Neural progenitor cell (in vitro differentiated cells): ENCODE measurements at places on chromosomes 6 and 20. TPM values are rescaled to one million over a fixed set of nuclear protein-coding genes. Genes with fewer than 3 reads are reported as not detected.

Gene CCN5
- not detected in 2 replicates for total RNA-seq

Gene EFCAB8
- total RNA-seq, result not detected in 2 replicates

Gene NEURL2
- total RNA-seq, result 0.24 and 1.2 TPM in 2 replicates

Gene GSTA2
- total RNA-seq, result not detected in 2 replicates

Gene ATAT1
- 17.9 and 18.7 TPM in 2 replicates for total RNA-seq

Gene HTR1E
- total RNA-seq, result not detected in 2 replicates

Gene KIF13A
- total RNA-seq, result 26.0 and 29.0 TPM in 2 replicates

- no peaks in the 10 kb centered on the region for H3K36me3 ChIP-seq
- no peak overlapping the region for H3K4me3 ChIP-seq
- no peaks in the 10 kb centered on the region for H3K27me3 ChIP-seq
Measured at GRCh38 chr6:79438030-79438429, 99.2 kb downstream of the LCA5 start.

DNA sequence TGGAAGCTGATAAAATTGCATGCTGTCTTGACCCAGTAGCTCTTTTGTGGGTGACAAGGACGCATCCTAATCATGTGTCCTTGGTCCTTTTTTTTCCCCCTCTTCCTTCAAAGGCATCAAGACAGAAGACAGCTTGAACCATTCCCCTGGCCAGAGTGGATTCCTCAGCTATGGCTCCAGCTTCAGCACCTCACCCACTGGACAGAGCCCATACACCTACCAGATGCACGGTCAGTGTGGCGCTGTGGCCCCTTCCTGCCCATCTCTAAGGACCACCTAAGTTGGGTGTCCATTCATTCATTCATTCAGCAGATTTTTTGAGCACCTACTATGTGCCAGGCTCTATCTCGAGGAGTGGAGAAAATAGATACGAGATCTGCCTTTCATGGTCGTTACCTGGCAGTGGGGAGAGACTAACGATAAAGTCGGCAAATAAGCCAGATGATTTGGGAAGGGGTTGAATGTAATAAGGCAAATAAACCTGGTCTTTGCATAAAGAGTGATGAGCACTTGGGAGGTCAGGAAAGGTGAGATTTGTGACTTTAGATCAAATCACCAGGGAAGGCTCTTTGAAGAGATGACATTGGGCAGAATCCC is 121.5 kb downstream of the EYA2 start:
- no peak overlapping the region for H3K4me3 ChIP-seq
- H3K27ac ChIP-seq, result no peak overlapping the region
- no peaks in the 10 kb centered on the region for H3K36me3 ChIP-seq
- H3K27me3 ChIP-seq, result no peaks in the 10 kb centered on the region
- DNase-seq, result peak; percentile 45

- peaks cover 15% of the 10 kb centered on the region for H3K27me3 ChIP-seq
- no peak overlapping the region for H3K4me3 ChIP-seq
- H3K27ac ChIP-seq, result no peak overlapping the region
- no peaks in the 10 kb centered on the region for H3K36me3 ChIP-seq
Measured at GRCh38 chr20:33147299-33147698, 20.7 kb upstream of the BPIFA2 start.

DNA sequence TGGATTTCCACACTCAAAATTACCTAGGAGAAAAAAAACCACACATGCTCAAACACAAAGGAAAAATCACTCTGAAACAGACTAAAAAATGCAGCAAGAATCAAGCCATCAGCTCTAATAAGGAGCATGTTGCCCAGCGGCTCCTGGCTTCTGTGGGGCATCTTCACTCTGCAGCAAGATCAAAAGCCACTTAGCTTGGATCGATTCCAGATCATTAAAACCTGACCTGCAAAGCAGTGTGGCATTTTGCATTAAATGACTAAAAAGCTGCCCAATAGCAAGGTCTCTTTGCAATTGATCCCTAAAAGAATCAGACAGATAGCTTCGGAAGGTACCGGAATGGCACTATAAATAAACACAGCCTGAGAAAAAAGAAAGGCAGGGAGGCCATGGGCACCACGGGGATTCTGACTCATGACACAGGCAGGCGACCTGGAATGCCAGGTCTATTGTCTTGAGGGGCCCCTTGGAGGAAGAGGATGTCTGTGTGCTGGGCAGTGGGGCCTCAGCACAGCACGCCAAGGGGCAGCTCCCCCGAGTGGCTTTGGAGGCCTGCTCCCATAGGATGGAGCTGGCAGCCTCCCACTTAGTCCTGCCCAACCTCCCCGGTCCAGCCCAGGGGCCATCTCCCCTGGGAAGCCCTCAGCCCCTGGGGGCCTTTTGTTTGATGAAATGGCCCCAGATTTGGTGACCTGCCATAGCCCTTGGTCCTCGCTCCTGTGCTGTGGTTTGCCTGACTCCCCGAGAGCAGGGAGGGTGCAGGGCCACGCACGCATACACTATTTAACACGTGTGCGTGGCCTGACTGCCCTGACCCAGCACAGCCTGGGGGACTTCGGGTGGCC is 7.6 kb downstream of the LEMD2 start:
- H3K27me3 ChIP-seq, result no peaks in the 10 kb centered on the region
- peak; percentile 84 for DNase-seq
- H3K36me3 ChIP-seq, result no peaks in the 10 kb centered on the region
- H3K4me1 ChIP-seq, result peaks cover 45% of the 10 kb centered on the region
- H3K4me3 ChIP-seq, result no peak overlapping the region

- DNase-seq, result no peak
- H3K4me1 ChIP-seq, result peaks cover 10% of the 10 kb centered on the region
- H3K27ac ChIP-seq, result no peak overlapping the region
Measured at GRCh38 chr20:44357020-44357419, 1.5 kb downstream of the HNF4A start.

- DNase-seq, result no peak
- no peak overlapping the region for H3K27ac ChIP-seq
- H3K4me1 ChIP-seq, result no peaks in the 10 kb centered on the region
- no peaks in the 10 kb centered on the region for H3K27me3 ChIP-seq
- no peaks in the 10 kb centered on the region for H3K36me3 ChIP-seq
Measured at GRCh38 chr6:101352316-101352715, 41.2 kb upstream of the GRIK2 start.

- no peak overlapping the region for H3K27ac ChIP-seq
- no peaks in the 10 kb centered on the region for H3K36me3 ChIP-seq
- DNase-seq, result peak; percentile 50
Measured at GRCh38 chr20:47535088-47535487, 33.4 kb downstream of the NCOA3 start.

DNA sequence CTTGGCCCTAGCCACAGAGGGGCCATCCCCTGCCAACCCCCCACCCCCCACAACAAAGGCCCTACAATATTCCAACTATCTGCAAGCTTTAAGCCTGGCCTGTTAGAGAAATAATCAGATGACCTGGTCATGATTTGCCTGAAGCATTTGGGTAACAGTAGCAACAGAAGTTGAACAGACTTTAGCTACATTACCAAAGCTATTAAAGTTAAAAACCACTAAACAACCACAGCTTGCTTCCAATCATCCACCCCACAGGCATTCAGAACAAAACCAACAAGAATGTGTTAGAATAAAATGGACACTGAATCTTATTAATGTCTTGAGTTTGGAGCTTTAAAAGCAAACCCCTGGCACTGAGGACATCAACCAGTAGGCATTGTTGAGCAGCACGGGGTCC is 250.9 kb downstream of the LRFN2 start:
- no peak for DNase-seq
- no peaks in the 10 kb centered on the region for H3K27me3 ChIP-seq
- no peak overlapping the region for H3K27ac ChIP-seq
- no peak overlapping the region for H3K4me3 ChIP-seq
- H3K4me1 ChIP-seq, result peaks cover 14% of the 10 kb centered on the region

DNA sequence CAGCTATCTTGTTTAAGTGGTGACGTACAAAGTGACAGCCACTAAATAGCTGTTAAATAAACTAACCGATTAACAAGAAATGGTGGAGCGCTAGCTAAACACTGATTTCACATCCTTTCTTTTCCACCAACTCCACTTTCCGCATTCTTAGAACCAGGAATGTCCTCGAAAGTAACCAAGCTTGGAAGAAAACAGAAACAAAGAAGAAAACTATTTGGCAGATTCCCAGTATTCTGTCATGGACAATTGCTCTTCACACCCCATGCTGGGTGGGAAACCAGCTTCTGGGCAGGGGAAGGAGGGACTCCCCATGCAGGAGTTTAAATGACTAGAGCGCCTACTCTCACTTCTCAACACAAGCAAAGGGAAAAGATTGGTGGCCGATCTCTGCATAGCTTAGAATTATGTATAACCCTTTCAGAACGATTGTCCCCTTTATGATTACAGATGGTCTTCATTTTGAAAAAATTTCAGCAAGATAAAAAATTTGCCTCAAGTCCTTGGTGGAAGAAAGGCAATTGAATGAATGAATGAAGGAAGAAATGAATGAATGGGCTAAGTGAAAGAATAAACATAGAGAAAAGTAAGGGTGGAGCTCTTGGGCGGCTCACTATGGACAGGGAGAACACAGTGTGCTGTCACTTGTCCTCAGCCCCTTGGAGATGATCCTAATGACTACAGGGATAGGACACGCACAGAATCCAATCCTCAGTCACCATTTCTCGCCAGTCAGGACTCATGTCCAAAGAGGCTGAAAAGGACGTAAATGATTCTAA is 148.7 kb upstream of the NEDD9 start:
- no peak overlapping the region for H3K4me3 ChIP-seq
- H3K27me3 ChIP-seq, result no peaks in the 10 kb centered on the region
- H3K36me3 ChIP-seq, result no peaks in the 10 kb centered on the region
- DNase-seq, result peak; percentile 11
- peaks cover 9% of the 10 kb centered on the region for H3K4me1 ChIP-seq

DNA sequence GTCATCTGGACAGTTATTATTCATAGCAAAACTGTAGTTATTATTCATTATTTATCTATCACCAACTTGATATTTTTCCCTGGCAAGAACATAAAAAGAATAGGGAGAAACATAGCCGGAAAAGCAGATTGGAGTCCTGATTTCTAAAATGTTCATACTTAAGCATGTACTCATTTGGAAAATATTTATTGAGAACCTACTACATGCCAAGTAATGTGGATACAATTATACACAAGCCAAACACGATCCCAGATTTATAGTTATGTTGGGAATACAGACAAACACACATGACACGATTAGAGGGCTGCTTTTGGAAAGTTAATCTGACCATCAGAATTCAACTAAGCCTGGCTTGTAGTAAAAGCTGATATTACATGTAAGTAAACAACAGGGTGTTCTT is 30.7 kb downstream of the ARHGAP18 start:
- no peak overlapping the region for H3K27ac ChIP-seq
- no peaks in the 10 kb centered on the region for H3K36me3 ChIP-seq
- no peaks in the 10 kb centered on the region for H3K27me3 ChIP-seq
- H3K4me3 ChIP-seq, result no peak overlapping the region
- no peak for DNase-seq

DNA sequence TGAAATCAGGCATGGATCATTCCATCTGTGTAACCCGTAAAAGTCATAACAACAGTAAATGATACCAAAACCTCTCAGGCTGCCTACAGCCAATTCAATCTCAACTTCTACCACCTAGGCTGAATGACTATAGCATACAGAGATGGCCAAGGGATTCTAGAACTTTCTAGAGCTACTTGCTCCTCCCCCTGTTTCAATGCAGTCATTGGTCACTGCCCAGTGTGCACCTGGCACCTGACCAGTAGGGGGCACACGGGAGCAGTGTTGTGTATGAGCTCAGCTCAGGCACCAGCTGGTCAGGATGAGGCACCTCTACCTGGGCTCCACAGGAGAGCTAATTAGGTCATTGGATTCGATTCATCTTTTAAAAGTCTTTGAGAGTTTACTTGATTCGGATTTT is 86.2 kb downstream of the PLEKHG1 start:
- H3K4me1 ChIP-seq, result peaks cover 14% of the 10 kb centered on the region
- peak; percentile 48 for DNase-seq

DNA sequence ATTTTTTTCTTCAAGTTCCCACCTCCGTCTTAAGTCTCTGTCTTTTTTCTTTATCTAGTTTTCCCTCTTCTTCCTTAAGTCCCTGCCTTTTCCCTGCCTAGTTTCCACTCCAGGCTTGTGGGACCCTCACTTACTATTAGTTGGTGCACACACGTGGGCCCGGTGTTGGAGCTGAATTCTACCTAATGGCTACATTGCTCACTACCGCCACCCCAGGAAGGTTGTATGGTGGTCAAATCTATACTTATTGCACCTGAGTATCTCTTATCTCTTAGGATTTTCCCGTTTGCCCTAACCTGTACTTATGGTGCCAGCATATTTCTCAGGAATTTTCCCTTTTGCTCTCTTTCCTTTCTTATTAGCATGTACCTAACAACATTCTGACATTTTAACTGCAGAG is 692.8 kb downstream of the EPM2A start:
- H3K27ac ChIP-seq, result no peak overlapping the region
- H3K27me3 ChIP-seq, result no peaks in the 10 kb centered on the region
- no peak overlapping the region for H3K4me3 ChIP-seq
- H3K36me3 ChIP-seq, result no peaks in the 10 kb centered on the region
- no peak for DNase-seq

DNA sequence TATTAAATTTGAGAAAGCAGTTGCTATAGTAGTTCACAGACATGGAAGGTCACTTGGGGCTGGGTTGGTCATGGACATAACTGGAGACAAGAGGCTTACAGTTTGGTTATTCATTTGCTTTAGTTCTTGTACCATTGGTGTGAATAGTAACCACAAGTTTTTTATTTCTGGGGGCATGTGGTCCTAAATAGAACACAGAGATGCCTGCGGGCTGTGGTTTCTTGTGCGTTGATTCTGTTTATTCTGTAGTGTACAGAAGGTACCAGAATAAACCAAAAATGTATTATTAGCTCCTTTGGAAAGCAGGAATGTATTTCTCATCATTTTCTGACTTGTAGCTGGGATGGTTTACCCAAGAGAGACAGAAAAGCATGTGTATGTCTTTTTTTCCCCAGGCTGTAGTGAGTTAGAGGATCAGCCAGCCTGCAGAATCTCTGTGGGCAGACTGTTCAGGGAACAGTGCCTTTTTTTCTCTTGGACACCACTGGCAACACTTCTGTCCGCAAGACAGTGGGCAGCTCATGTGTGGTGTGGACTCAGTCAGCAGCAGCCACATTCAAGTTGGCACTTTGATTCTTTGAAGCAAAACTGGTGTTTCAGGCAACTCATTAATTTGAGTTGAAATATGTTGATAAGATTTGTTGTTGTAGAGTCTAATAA is 122.1 kb downstream of the LRRC1 start:
- no peak for DNase-seq
- H3K4me3 ChIP-seq, result no peak overlapping the region
- H3K27ac ChIP-seq, result no peak overlapping the region
- H3K4me1 ChIP-seq, result no peaks in the 10 kb centered on the region

DNA sequence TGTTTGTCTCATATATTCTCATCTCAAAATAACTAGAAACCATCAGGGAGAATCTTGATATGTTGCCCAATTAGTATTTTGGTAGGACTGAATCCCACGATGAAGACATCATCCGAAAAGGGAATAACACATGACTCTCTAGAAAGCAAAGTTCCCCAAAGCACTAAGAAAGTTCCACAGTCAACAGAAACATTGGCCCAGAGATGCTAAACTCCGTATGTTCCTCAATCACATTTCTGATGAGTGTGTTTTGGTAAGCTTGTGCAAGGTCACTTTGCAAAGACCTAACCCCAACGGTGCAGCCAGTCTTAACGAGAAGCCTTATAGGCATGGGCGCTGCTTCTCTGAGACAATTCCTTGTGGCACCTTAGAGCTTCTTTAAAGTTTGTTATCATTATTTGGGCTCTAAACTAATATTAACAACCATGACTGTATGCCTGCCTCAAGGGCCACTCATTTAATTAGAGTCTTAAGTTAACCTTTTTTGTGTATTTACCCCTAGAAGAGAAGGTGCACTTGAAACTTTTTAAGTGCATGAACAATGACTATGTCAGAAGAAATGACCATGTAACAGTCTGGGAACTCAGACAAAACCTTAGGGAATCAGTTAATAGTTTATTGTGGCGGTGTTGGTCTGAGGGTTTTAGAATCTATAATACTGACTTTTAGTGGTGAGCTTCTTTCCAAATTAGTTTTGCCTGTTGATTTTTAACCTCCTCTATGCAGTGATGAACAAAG is 202.0 kb upstream of the RAB32 start:
- no peak overlapping the region for H3K27ac ChIP-seq
- no peak overlapping the region for H3K4me3 ChIP-seq
- H3K4me1 ChIP-seq, result no peaks in the 10 kb centered on the region
- H3K27me3 ChIP-seq, result no peaks in the 10 kb centered on the region
- DNase-seq, result no peak
